ENCODE measurements at places on chromosomes 2 and 18. TPM values are rescaled to one million over a fixed set of nuclear protein-coding genes. Genes with fewer than 3 reads are reported as not detected.

- no peak for DNase-seq
These were observed 2.1 kb downstream of the TMEM247 start for GRCh38 chr2:46481198-46482193.

NTSR2 gene
- total RNA-seq, result not detected

GALM gene
- total RNA-seq, result 5.4 TPM

DNA sequence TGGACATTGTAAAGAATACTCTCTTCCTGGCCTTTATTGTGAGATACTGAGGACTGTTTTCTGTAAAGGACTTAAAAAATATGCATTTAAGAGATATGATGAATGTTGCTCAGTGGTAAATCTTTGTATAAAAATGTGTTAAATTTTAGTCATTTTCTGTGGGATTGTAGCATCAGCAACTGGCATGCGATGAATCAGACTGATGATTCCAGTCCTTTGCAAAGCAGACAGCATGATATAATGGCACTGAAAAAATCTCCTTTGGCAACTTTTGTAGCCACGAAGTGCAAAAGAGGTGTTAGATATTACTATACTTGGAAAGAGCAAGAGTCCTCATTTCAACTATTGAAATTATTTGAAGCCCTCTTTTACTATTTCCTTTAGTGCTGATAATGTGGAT, 678.7 kb downstream of the PLCL1 start:
- no peak for DNase-seq

DNA sequence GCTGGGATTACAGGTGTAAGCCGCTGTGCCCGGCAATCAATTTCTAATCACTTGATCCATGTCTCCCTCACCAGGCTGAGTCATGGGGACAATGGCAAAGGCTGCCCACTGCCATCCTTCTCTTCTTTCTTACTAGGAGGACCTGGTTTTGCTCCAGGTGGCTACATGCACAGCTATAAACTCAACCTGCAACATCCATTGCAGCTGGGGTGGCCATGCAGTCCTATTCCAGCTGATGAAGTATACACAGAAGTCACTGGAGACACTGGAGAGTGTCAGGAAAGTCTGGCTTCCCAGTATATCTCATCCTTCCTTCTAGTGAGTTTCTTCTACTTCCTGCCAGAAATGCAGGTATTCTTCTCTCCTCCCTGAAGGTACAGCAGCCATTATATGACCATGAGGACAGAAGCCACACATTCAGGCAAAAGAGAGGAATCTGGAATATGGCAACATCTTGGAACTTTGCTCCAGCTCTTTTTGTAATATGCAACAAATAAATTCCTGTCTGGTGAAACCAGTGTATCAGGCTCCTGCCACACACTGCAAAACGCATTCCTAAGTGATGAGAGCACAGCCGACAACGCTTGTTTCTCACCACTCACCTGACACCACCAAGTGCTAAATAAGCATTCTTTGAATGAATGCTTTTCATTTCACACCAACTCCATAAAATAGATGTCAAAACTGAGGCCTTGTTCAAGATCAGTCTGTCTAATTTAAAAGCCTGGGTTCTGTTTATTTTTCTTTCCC, 32.3 kb downstream of the SCTR start:
- DNase-seq, result no peak

DNA sequence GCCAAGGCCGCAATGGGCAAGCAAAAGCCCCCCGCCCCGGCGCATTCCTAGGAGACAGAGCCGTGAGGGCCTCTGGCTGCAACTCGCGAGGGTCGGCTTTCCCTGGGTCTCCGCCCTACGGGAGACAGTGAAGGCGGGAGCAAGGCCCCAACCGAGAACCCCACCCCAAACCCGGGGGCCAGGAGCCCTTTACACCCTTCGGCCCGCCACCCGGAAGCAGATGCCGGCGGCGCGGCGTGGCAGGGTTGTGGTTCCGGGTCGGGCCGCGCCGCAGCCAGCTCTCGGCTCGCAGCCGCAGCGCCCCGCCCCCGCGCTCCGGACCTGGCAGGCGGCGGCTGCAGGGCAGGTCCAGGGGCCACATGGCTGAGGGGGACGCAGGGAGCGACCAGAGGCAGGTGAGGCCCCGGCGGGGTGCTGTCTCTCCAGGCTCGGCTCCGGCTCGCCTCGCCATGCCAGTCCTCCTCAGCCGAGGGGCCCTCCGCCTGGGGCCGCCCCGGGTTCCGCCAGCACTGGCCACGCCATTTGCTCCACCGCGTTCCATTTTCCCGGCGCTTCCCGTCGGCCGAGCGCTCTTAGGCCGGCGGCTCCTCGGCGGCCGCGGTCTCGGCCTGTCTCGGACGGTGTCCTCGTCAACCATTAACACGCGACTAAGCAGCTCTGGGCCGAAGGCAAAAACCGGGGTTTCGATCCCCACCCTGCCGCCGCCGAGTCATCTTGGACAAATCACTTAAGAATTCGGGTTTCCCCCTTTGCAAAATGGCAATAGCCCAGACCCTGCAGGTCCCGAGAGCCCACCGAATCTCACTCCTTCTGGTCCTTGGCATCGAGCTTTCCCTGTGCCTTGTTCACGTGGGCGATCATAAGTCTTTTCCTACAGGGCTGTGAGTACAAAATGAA, at the start of gene IMPACT:
TSS of gene IMPACT (plus strand) at position 273 of the 897 bp plus-strand sequence. CDS start at position 360, 87 bp downstream.
- DNase-seq, result peak; percentile 80

GRCh38 chr2:222548992-222549391, 106.9 kb downstream of the FARSB start:
- DNase-seq, result no peak

DNA sequence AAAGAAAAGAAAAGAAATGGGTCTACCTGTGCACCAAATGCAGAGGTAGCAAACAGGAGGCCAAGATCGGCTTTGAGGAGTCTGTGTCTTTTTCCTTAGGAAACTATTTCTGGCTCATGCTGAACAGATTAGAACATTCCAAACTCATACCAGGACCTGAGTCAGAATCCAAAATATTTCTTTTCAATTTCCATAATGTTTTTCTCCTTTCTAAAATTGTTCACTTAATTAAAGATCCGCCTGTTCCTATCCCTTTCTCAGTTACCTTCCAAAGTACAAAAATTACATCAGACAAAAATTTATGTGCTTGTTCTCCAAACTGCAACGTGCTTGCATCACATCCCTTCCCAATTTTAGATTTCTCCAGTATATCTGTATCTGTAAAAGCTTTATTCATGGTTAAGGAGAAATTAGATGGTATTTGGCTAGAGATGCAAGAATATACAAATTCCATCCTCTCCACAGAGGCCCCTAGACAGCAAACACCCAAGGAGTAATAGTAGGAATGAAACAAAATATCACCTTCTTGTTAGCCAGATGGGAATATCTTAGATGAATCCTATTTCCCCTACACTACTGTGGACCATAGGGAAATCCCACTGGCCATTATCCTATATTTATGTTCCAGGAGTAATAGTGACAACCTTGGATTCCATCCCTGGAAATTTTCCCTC, 130.6 kb downstream of the LNPK start:
- DNase-seq, result no peak

- DNase-seq, result no peak
These were observed at the start of gene SAG for GRCh38 chr2:233307565-233307964. TSS of gene SAG (plus strand) at chr2:233307816. CDS start at chr2:233309190, 1,374 bp downstream.

BCL2L11 gene
- 221 TPM for total RNA-seq

DNA sequence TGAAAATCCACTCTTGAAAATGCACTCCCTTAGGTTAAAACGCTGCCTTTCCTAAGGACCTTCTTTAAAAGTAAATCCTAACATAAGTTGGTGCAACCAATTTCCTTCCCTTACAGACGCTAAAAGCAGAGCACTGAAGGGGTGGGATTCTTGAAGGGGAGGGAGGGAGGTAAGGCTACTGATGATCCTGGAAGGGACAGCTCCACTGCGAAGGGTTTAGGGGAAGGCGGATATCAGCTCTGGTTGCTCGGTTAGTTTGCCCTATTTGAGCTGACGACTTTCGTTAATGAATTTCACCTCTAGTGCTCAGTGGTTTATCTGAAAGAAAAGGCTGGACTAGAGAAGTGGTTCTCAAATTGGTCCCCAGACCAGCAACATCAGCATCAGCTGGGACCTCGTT, 49.7 kb upstream of the SIGLEC15 start:
- DNase-seq, result no peak

DNA sequence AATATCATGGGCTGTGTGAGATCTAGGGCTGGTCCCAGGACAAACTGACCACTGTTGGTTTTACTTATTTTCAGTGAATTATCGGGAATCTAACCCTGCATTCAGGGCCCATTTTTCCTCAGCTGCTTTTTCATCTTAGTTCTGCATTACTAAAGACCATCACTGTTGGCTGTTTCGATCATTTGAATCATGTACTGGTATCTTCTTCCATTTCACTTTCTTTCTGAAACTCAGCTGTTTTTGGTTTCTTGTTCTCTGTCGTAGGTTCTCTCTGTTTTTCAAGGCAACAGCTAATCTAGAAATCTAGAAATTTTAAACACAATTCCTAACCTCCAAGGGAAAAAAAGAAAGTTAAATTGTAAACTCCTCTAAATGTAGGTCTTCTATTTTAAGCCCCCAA, 159.9 kb upstream of the SESTD1 start:
- DNase-seq, result no peak

DNA sequence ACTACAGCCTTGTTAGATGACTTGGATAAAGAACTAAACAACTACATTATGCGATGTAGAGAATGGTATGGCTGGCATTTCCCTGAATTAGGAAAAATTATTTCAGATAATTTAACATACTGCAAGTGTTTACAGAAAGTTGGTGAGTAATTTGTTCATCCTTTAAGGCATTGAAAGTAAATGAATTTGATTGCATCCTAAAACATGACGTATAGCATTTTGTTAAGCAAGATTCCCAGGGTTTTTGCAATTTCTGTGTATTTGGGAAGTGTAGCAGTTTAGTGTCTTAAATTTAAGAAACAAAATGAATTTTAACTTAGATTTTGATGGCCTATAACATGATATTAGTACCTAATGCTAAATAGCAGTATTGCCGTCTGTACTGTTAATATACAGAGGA, 24.8 kb downstream of the NOP58 start:
- no peak for DNase-seq

- DNase-seq, result no peak
These were observed 127.6 kb downstream of the CLIP4 start for GRCh38 chr2:29242621-29243375.

GREB1 gene
- 0.69 TPM for total RNA-seq

UGT1A3 gene
- not detected for total RNA-seq

DNA sequence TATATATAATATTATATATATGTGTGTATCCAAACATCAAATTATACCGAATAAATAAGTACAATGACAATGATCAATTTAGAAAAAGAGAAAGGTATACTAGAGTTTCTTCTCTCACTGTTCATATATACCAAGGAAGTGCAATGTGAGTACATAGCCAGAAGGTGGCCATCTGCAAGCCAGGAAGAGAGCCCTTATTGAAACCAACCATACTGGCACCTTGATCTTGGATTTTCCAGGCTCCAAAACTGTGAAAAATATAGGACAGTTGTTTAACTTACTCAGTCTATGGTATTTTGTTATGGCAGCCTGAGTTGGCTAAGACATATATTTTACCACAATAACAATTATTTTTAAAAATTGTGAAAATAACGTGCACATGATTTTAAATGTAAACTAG, 1490.2 kb upstream of the SLC39A10 start:
- no peak for DNase-seq

DSC2 gene
- total RNA-seq, result not detected

ANKRD23 gene
- 6.1 TPM for total RNA-seq

ABCG5 gene
- not detected for total RNA-seq

Data from activated B cell treated with CpG ODN at 0.5 μM for 24 hours (primary cell).